ENCODE measurements at places on chromosomes 11 and 22.

GRCh38 chr11:93945596-93945995, 75.6 kb upstream of the HEPHL1 start:
- DNase-seq: no peak

GRCh38 chr22:19710769-19711106, 3.6 kb upstream of the SEPTIN5 start:
- no peak for DNase-seq

- no peak for DNase-seq
These were observed 23.5 kb downstream of the TTC28 start for GRCh38 chr22:28656181-28656580.

DNA sequence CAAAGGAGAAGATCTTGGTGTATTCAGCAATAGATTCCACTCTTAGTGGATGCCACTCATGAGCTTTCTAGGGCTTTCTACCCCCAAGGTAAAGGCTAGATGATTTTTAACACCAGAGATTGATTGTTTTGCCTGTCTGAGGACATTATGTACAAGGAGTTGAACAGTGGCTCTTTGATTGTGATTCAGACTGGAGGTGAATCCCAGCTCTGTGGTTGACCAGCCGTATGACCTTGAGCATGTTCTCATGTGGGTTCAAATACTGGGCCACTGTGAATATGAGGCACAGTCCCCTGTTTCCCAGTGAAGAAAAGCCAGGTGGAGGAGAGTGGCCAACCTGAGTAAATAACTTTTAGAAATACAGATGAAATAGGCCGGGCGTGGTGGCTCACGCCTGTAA, 24.0 kb upstream of the PARVB start:
- DNase-seq: no peak

- no peak for DNase-seq
These were observed 6.5 kb upstream of the APOBEC3H start for GRCh38 chr22:39090426-39091064.

DNA sequence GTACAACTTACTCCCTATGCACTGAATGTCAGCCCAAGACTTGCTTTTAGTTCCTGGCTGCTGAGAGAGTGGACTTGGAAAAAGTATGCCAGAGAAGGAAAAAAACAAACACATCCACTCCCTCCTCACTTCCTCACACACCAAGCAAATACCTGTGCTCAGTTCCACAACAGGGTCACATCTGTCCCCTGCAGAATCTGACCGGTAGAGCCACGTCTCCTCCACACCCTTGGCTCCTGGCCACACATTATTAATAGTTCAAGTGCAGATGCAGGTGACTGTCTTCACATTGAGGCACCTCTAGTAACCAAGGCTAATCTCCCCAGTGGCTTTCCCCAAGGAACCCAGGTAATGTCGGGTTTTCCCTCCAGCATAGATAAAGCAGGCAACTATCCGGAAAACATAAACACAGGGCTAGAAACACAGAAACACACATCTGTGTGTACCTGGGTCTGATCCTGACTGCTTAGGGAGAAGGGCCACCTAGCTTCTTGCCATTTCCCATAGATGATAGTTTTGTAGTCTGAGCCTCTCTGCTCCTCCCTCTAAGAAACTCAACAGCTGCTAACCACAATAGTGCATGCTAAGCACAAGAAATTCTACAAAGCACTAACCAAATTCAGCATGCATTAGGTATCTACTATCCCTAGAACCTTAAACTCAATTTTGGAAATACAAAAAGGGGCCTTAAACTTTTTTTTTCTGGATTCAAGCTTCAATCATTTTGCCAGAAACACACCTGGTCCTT, 10.2 kb downstream of the SYTL2 start:
- no peak for DNase-seq

DNA sequence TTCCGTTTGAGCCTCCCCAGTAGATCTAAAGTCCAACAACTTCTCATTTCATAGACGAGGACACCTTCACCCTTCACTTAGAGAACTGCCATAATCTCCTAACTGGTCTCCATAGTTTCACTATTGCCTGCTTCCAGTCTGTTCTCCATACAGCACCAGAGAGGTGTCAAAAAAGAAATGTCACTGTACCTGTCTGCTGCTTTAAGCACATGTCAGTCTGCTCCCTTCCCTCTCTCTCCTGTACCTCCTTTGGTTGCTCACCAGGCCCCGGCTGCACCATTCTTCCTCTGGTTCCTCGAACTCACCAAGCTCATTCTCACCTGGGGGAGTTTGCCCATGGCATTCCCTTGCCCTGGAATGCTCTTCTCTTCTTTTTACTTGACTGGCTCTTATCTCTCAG, 75.8 kb downstream of the NAV2 start:
- no peak for DNase-seq

Data from stimulated activated CD4-positive, alpha-beta T cell treated with anti-CD3 and anti-CD28 coated beads, Interleukin-1b, Interleukin-23, amount 100 ng/mL, for 1 hour (primary cell).